ENCODE measurements at places on chromosomes 3 and 15.

GRCh38 chr15:90451053-90451850 is 63.2 kb downstream of the IQGAP1 start:
- DNase-seq: no peak

GRCh38 chr3:112974178-112974517 is 755 bp downstream of the CD200R1 start:
- DNase-seq: no peak

- peak; percentile 77 for DNase-seq
Observed at GRCh38 chr15:78422571-78423340, 15.3 kb upstream of the IREB2 start.

DNA sequence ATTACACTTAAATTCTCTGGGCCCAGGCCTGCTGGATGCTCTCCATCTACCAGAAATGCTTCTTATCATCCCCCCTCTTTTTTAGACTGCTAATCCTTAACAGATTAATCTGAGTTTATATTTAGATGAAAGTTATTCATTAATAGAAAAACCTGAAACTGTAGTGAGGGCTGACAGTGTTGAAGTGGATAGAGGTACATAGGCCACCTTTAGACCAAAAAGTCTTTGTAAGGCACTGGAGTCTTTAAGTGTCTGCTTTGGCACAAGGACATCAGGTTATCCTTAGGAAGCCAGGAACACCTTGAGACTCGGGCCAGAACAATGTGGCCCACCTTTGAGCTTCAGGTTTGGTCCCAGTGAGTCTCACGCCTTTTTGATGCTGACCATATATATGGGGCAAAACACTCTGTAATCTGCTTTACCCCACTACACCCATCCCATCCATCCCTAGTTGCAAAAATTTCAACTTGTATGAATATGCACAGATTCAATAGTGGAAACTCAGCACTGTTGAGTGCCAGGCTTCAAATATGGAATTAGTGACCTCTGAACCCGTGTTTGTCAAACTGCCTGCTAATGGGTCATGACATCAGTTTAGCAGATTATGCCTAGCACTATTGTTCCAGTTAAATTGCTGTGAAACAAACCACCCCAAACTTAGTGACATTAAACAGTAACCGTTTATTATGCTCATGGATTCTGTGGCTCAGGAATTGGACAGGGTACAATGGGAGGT is 44.0 kb downstream of the PDE8A start:
- no peak for DNase-seq

- peak; percentile 36 for DNase-seq
Observed at GRCh38 chr3:194785315-194785714, 99.6 kb downstream of the FAM43A start.

DNA sequence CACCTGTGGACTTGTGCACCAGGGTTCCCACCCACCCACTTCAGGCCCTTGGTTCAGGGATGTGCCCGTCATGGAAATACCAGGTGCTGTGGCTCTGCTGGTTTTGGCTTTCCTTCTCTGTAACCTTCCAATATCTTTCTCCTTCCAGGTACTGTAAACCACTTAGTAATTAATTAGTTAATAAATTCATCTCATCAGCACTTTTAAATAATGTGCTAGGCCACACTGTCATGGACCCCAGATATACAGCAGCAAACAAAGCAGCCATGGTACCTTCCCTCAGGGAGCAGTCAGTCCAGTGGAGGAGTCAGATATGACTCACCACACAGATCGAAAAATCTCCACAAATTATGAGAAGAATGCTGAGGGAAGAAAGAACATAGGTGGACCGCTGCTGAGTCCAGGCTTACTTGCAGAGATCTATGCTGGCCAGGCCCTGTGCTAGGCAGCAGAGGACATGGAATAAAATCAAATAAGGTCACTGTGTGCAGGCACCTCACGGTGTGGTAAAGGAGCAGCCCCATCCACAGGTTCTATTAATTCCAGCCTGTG is 6.8 kb upstream of the GATA2 start:
- DNase-seq: no peak

- DNase-seq: no peak
Observed at GRCh38 chr15:63677778-63678177, 80.6 kb downstream of the FBXL22 start.

- no peak for DNase-seq
Observed at GRCh38 chr15:41828807-41829141, 882 bp downstream of the JMJD7 start.

DNA sequence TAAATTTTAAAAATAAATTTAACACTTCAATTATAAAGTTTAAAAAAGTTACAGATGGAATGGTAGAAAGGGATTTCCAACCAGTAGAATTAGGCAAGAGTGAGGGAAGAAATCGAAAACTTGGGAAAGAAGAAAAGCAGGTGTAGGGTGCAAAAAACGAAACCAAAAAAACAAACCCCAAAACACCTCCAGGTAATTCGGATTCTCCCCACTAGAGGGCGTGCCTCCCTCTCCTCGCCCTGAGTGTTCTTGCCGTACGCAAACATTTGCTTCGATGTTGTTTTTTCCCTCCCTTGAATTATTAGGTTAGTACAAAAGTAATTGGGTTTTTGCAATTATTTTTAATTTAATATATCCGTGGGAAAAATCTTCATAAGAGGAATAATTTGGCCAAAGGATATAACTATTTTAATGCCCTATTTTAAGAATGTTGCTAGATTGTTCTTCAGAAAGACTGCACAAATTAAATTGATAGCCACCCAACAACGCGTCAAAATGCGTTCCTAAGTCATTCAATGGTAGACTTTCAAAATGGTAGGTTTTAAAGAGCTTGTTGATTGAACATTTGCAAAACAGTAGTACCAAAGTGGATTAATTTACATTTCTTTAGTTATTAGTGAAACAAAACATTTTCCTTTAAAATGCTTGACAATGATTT is 63.7 kb downstream of the SLC30A4 start:
- peak; percentile 85 for DNase-seq

- DNase-seq: no peak
Observed at GRCh38 chr3:160852856-160853255, 96.8 kb downstream of the PPM1L start.

DNA sequence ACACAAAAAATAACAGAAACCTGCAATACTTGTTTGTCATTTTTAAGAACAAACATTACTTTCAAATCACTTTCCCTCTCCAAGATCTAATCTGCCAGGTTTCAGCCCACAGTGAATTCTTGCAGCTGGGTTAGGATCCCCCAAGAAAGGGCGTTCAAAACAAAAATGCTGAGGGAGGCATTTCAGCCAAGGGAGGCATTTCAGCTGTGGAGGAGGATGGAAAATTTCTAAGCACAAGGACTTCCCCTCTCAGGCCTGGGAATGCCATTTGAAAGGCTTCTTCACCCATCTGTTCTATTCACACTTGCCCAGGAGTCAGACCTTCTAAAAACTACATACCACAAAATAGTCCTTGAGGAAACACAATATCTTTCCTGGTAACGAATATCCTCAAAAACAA is 69.1 kb downstream of the P3H2 start:
- no peak for DNase-seq

DNA sequence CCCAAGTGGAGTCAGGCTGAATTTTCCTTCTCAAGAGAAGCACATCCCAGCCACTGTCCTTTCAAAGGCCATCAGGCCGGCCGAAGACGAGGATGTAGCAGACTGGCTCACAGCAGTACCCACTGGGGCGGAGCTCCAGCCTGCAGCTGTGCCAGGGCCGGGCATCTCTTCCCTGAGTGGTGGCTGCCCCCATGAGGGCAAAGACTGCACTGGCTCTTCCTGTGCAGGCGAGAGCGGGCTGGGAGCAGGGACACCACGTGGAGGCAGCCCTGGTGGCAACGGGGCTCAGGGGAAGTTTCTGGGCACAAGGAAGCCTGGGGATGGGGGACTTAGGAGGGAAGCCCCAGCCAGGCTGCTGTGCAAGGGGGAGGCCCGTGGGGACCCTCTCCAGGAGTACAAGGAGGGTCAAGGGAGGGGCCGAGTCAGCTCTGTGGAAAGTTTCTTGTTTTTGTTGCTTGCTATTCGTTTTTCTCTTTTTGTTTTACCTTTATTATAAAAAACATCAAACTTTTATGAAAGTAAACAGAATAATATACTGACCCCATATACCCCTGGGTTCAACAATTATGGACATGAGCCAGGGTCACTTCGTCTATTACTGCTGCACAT is 66.1 kb downstream of the RPN1 start:
- DNase-seq: peak; percentile 43

DNA sequence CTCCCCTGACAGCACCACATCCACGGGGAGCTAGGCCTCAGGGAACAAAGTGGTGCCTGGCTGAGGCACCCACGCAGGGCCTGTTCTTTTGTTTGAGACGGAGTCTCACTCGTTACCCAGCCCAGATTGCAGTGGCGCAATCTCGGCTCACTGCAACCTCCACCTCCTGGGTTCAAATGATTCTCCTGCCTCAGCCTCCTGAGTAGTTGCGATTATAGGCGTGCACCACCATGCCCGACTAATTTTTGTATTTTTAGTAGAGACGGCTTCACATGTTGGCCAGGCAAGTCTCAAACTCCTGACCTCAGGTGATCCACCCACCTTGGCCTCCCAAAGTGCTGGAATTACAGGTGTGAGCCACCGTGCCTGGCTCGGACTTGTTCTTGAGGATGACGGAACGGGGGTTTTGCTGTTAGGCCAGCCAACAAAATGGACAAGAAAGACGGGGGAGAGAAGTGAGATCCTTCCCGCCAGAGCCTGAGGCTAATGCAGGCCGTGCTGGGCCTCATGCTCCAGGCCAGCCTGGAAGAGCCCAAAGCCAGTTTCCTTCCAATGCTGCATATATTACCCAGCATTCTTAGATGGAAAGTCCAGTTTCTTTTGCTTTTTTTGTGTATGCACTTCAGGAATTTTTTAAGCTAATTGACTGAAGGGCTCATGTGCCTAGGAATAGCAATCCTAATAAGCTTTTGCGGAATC is 28.1 kb upstream of the FURIN start:
- DNase-seq: no peak

DNA sequence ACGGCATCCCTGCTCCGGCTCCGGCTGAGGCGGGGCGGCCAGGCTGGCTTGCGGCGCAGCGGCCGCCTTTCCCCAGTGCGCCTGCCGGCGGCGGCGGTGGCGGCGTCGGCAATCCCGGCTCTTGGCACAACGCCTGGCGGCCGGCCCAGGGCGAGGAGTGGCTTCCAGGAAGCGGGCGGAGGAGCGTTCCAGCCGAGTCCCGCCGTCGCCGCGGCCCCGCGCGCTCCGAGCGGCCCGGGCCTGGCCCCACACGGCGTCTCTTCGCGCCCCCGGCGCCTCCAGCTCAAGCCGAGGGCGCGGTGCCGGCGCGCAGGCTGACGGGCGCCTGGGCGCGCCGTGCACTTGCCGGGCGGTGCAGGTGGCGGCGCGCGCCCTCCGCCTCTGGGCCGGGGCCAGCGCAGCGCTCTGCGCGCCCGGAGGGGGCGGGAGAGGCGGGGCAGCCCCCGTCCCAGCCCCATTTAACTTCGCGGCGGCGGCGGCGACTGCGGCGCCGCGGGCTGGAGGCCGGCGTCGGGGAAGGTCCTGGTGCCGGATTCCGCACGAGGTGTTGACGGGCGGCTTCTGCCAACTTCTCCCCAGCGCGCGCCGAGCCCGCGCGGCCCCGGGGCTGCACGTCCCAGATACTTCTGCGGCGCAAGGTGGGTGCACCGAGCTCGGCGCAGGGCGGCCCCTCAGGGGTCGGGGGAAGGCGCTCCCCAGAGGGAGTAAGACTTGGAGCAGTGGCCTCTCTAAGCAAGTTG is at the start of gene ADAMTSL3:
ADAMTSL3 (plus strand) TSS at position 485 of the 740 bp plus-strand sequence. CDS start 1,639 bp downstream, outside the sequence.
- DNase-seq: no peak

- no peak for DNase-seq
Observed at GRCh38 chr3:32181365-32181764, 57.1 kb upstream of the CMTM8 start.

DNA sequence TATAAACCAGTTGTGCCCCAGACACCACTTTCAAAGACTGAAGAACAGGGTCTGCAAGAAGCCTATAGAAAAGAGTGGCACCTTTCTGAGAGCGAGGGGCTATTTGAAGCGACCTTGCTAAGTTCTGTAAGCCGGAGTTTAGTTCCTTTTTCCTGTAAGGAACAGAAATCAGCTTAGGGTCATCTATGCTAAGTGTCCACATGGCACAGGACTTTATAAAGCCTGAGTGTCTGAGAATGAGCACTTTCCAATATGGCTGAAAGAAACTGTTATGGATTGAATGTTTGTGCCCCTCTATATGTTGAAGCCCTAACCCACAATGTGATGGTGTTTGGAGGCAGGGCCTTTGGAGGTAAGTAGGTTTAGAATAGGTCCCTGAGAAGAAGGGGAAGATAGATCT is 4.0 kb upstream of the A4GNT start:
- DNase-seq: peak; percentile 53

DNA sequence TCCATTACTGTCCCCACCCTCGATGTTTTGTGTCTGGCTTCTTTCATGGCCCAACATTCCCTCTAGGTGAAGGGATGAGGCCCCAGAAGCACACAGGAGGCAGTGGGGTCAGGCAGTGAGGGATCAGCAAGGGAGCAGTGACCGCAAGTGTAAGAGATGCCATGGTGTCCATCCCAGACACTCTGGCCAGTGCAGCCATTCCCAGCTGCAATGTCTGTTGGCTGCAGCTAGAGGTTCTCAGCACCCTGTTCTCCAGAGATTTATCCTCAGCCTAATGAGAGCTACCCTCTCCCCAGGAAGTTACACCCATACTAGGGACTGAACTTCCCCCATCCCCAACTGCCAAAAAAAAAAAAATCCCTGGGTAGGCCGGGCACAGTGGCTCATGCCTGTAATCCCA is 40.2 kb downstream of the TRANK1 start:
- peak; percentile 63 for DNase-seq

DNA sequence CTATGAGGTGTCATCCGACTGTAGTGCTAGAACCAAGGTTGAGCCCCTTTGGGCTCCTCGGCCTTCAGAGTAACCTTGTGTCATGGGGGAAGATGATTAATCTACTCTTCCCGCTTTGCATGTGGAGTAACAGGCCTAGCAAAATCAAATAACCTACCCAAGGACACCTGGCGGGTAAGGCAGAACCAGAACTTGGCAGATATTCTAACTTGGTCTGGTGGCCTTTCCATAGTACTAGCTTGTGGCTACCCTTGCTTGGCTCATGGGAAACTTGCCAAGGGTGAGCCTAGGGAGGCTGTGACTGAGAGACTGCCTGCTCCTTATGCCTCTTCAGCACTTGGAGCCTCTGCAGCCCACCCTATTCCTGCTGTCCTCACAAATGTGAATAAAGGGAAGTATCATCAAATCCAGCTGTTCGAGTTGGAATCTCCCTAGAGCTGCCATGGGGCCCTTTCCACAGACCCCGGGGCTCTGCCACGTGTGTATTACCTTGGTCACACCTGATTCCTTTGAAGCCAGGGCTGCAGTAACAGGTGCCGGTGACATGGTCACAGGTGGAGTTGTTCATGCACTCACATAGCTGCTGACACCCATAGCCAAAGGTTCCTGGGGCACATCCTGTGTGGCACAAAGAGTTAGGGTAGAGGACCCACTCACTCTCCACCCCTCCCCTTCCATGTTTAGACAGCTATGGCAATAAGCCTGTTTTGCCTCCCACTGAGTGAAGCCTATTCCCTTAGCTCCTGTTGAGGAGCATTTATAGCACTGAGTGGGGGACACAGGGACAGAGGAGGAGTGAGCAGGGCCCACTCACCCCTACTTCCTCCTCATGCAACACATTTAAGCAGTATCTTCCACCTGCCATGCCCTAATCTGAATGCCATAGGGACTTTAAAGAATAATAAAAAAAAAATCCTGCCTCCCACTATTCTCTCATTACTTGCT is 46.0 kb downstream of the RAB11A start:
- DNase-seq: no peak
